ENCODE measurements at places on chromosomes 5 and 9.

- DNase-seq = no peak
Measured at GRCh38 chr9:100087218-100087617, 11.6 kb downstream of the ERP44 start.

GRCh38 chr9:76996700-76997099, 22.8 kb upstream of the FOXB2 start:
- no peak for DNase-seq

DNA sequence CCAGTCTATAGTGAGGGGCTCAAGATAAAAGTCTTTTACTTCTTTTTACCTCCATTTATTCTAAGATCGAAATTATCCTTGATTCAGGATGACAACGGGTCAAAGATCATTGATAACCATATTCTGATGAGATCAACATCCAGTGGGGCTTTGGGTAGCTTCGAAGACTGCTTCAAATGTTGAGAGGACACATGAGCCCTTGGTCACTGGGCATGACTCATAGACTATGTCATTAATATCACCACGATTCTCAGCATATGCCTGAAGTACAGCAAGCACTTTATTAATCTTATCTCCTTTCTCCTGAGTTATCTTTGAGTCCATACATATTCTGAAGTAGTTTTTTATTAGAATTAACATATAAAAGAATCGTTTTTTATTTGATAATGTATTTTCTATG, 117.1 kb upstream of the DAB2 start:
- no peak for DNase-seq

GRCh38 chr5:141040093-141040770, 10.9 kb upstream of the PCDHB1 start:
- no peak for DNase-seq

DNA sequence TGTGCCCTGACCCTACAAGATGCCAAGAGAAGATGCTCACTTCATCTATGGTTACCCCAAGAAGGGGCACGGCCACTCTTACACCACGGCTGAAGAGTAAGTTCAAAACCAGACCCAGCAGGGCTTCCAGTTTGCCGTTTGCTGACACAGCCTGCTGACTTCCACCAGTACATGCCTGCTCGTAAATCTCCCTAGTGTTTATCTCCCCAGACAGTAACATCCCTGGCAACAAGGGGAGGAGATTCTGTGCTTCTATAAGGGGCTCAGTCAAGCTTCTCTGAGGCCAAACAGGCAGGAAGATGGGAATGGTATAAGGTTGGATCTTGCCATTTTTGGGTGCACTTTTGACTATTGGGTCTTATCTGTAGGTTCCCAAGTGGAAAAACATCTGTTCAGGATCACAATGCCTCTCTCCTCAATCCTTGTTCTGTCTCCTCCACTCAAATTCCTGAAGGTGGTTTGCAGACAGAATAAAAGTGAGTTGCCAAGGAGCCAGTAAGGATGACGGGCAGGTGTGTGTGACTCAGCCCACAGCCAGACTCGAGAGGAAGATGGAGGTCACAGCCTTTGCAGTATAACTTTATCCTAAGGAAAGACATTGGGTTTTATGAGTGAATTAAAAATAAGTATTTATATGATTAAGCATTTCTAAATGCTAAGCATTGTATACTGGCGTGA, 1.9 kb downstream of the MLANA start:
- no peak for DNase-seq

- DNase-seq = no peak
Measured at GRCh38 chr5:2929779-2930178, 178.3 kb upstream of the IRX2 start.

- no peak for DNase-seq
Measured at GRCh38 chr5:129001841-129002526, 36.7 kb downstream of the SLC27A6 start.

DNA sequence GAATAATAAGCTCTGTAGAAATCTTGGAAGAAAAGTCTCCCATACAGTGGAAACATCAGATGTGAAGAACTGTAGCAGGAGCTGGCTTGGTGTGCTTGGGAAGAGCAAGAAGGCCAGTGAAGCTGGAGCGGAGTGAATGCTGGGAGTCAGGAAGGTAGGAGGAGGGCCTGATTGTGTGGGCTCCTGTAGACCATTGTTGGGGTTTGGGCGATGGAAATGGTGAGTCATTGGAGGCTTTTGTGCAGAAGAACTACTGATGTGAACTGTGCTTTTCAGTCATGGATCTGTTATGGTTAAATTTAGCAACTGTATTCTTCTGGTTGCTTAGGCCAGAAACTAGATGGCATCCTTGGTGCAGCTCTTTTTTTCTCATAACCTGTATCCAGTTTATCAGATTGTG, 2.3 kb downstream of the ICE1 start:
- no peak for DNase-seq

DNA sequence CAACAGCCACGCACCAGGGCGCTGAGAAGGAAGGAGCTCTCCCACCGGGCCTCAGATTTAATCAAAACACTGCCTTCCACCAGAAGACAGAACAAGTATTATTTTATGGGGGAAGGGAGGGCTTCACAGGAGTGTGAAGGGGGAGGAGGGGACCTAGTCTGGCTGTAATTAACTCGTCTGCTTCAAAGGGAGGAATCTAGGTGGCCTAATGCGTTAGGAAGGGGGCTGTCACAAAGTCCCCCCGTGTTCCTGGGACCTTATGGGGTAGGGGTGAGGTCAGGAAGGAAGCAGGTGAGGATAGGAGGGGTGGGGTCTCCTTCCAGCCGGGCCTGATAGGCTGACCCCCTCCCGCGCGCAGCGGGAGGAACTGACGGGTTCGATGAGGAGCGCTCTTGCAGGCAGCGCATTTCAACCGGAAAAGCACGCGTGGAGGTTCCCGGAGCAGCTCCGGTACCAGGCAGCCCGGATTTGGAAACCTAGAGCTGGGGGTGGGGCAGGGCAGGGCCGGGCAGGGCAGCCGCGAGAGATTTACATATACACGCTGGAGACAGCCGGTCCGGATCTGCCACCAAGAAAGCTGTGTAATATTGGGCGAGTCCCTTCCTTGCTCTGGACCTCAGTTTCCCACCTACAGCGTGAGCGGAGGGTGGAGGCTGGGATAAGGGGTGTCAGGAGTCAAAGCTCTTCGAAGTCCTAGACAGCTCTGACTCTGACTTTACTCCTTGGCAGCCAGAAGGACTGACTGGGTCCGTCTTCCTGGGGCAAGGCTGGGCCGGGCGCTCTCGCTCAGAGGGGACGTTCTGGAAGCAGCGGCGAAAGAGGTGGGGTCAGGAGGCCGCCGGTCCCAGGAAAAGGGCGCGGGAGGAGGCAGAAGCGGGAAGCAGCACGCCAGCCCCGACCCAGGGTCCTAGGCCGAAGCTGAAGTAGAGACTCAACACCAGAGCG, 1.8 kb downstream of the SHB start:
- no peak for DNase-seq

- DNase-seq = no peak
Measured at GRCh38 chr5:12707560-12707959, 803.3 kb upstream of the CTNND2 start.

DNA sequence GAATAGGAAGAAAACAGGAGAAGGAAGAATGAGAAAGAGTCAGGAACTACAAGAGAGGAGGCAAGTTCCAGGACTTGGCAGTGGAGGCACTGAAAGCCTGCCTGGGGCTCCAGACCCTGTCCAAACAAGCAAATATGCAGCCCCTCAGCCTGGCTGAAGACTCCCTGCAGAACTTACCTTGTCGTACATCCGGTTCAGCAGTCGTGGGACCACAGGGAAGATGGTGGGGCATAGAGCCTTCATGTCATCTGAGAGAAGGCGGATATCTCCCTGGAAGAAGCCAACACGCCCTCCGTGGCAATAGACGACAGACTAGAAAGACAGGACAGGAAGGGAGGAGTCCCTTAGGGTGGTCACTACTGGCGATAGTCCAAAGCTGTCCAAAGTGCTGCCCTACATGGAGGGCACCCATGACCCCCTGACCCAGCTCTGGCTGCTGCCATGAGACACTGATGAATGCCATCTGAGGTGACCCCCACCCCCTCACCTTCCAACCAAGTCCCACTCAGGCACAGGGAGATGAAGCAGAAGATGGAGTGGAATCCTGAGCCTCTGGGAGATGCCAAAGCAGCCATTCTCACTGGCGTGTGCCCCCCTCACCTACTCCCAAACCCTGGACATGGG, 27.7 kb upstream of the MEIKIN start:
- no peak for DNase-seq

GRCh38 chr9:128008171-128008570, 27.4 kb upstream of the EEIG1 start:
- DNase-seq = no peak

GRCh38 chr5:172035049-172035448, 28.6 kb upstream of the FBXW11 start:
- no peak for DNase-seq

GRCh38 chr5:63554191-63554590, 408.1 kb downstream of the HTR1A start:
- no peak for DNase-seq

DNA sequence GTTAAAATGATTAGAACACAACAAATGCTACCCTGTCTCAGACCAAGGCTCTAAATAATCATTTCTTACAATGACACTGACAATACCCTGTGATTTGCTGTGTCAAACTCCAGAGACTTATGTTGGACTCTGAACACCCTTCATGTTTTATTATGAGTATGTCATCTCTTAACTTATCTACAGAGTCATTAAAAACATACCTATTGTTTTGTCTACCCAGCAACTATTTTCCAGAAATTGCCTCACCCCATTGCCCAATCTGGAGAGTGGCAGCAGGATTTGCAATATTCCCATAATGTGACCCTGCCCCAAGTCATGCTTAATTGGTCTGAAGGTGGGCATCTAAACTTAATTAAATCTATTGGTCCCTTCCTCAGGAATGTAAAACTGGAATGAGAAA, 23.0 kb upstream of the KIF2A start:
- DNase-seq = no peak

- DNase-seq = no peak
Measured at GRCh38 chr5:111776913-111777781, 20.2 kb upstream of the NREP start.

DNA sequence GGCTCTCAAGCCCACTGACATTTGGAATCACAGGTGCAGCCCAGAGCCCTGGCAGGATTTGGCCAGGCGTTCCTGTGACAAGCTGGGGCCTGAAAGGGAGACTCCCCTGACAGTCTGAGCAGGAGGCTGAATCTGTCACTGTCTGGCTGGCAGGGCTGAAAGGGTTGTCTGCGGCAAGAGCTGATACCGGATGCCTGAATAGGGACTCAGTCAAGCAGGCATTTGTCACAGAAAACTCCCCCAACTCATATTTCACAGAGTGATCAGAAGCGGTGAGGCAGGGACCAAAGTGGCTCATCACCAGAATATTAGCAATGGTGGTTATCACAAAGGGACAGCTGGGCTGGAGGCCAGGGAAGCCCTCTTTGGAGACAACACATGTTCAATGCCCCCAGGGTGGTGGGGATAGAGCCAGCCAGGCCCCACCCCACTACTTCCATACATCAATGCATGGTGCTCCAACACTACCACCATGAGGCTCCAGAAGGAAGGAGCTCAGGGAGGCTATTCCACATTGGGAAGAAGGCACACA, 295.5 kb downstream of the DTWD2 start:
- DNase-seq = no peak

All from T follicular helper cell (primary cell).